ENCODE measurements at places on chromosomes 5 and 9.

GRCh38 chr9:88898039-88898720 is 93.1 kb upstream of the S1PR3 start:
- DNase-seq = no peak

DNA sequence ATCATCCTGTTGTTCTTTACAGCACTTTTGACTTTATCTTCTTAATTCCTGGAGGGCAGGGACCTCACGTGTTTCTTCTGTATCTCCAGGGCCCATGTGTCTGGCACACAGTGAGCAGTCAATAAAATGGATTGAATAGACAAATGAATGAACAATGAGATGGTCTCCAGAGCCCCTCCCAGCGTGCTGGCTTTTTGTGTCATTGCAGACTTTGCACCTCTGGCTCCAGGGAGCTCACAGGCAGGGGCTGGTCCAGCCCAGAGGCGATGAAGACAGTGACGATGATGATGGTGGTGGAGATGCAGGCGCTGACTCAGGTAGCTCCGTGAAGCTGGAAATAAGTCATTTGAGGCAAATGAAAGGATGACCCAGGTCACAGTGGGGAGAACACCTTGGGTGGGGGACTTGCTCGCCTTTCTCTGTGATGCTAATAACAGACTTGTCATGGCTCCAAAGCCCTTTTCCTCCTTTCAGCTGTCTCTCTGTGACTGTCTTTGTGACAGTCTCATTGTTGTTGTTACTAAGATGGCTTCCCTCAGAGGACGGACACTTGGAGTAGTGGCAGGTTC is 30.4 kb upstream of the FABP6 start:
- no peak for DNase-seq

GRCh38 chr5:17383526-17383925 is 114.5 kb upstream of the TAF11L2 start:
- DNase-seq = no peak

GRCh38 chr9:136748201-136748600 is at the start of gene LCN6:
Gene LCN6 (minus strand): TSS chr9:136748525. CDS start chr9:136748483, 42 bp downstream.
- DNase-seq = no peak

DNA sequence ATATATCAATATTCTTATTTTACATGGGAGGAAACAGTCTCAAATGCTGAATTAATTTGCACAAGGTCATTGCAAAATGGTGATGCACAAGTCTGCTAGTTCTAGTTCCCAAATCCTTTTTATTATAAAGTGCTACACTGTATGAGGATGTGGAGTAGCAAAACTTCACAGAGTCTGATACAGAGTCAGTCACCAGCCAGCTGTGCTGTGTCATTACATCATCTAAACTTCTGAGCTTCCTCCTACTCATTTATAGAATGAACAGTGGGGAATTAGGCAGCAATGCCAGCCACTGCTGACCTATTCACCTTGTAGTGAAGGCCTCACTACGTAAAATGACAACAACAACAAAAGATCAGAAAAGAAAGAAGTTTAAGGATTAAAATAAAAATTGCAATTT is 357.8 kb downstream of the TMEM167A start:
- DNase-seq = no peak

- DNase-seq = no peak
Observed at GRCh38 chr5:172669386-172670004, 28.4 kb downstream of the NEURL1B start.

- DNase-seq = no peak
Observed at GRCh38 chr9:127159325-127159801, 36.9 kb upstream of the ANGPTL2 start.

DNA sequence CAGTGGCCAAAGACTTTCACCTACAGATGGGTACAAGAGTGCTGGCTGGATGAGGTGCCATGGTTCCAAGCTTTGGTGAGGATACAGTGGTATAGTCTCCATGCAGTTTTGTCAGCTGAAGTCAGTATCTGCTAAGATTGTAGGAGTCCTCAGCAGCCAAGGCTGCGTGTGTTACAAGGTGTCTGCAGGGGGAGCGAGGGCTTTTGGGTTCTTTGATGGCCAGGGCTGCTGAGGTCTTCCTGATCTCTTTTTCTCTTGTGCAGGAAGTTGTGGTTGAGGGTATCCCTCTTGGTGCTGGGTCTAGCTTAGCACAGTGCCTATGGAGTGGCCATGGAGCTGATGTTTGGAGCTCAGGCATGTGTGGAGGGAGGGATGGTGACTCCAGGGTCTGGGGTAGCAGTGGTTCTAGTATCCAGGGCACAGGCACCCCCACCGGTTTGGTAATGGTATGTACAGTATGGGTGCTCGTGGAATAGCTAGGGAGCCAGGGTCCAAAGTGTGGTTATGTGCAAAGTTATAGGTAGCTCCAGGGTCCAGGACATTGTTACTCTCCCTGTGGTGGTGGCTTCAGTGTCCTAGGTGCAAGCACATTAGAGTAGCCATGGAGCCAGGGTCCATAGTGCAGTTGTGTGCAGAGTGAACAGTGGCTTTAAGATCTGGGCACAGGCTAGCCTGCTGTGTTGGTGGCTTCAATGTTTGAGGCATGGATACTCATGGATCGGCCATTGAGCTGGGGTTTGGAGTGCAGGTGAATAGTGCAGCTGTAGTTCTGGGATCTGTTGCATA is 36.7 kb downstream of the CNTLN start:
- no peak for DNase-seq

DNA sequence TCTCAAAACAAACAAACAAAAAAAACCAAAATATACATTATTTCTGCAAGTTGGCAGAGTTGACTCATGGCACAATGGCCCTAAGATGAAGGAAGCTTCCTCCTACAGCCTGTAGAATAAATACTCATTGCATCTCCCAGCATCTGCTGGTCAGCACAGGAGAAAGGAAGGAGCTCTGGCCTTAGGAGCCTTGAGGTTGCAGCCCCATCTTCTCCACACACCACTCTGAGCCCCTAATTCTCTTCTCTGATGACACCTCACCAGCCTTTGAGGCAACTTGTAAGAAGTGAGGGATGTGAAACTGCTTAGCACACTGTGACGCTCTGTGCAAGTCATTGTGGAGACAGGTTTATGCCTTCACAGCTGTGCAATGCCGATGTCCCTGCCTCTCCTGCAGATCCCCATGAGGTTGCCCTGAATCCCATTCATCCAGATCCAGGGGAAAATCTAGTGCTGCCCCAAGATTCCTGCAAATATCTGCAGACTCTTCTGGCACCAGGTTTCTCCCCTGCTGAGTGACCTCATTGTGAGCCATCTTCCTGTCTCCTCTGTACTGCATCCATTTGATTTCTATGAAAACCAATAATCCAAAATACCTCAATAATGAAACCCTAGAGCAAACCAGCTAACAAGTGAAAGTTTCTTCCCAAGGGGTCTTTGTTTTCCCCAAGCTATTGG is 65.3 kb upstream of the TGFBR1 start:
- no peak for DNase-seq

DNA sequence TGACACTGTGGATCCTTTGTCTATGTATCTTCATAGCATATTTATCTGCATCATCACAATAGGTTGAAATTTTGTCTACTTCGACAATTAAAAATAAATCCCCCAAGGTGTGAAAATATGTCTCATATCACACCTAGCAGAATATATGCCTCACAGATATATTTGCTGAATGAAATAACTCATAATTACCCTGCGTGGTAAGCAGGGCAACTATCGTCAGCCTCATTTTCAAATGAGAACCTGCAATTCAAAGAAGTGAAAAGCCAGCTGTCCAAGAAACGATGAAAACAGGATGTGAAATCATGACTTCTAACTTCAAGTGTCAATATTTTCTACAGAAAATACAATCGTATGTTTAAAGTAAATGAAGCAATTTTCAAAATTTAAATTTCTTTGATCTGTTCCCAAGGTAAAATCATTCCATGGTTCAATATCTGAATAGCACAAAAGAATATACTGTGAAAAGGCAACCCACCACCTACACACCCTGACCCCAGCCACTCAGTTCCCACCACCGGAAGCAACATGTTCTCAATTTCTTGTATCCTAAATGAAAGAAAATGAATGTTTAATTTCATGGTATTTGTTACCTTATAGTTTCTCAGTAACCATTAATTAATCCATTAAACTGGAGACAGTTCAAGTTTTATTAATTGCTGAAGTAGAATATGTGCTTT is 57.1 kb downstream of the TBCA start:
- DNase-seq = no peak

GRCh38 chr5:67333171-67333570 is 136.6 kb upstream of the CD180 start:
- DNase-seq = no peak

DNA sequence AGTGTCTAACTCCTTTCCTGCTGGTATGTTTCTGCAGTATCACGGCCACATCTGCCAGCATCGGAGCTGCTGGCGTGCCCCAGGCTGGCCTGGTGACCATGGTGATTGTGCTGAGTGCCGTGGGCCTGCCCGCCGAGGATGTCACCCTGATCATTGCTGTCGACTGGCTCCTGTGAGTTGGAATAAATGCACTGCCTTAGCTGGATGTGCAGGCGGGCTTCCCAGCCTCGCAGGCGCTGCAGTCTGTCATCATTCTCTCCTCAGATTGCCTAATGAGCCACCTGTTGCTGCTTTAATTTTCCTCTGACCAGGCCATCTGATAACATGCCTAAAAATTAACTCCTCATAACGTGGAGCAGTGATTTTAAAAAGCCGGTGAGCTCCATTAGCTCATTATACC is 79.1 kb upstream of the PLPP6 start:
- no peak for DNase-seq

GRCh38 chr5:165003283-165003682 is 1497.9 kb downstream of the MAT2B start:
- DNase-seq = no peak

DNA sequence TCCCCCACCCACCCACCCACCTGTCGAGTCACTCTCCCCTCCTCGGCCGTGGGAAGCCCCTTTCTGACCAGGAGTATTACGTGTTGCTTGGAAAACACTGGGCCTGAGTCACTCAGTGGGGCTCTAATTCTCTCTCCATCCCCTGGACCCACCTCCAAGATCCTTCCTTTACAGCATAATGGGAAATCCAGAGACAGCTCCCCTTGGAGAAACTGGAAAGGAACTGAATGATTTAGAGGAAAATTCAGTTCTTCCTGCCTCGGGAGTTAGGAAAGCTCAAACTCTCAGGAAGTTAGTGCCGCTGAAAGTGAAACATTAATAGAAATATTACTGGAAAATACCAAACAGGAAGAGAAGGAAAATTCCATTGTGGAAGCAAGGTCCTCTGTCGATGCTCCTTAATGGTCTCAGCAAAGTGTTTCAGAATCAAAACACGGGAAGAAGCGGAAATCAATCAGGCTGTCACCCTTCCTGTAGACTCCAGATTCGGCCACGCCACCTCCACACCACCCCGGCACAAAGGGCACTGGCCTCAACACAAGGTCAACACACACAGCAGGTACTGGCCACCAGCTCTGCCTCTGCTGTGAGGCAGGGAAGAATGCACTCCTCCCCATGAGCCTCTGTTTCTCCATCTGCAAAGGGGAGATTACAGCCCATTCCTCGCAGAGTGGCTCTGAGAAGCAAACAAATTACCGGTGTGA is 9.6 kb downstream of the SHB start:
- DNase-seq = no peak

DNA sequence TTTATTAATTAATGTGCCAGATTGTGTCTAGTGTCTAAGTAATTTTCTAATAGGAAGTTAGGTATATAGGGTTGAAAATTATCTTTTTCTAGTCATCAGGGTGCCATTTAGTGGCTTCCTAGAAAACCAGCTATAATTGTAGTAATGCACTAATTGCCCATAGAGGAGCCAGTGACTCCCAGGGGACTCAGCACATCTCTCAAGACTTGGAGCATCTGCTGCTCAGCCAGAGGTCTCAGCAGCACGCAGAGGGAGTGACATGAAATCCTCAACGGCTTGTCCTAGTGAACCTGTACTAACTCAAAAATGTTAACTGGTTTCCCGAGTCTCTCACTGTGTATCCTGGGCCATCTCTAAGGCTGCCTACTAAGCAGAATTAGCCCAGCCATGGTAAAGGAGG is 78.2 kb upstream of the MAN2A1 start:
- no peak for DNase-seq

GRCh38 chr5:158979749-158980521 is 119.8 kb downstream of the EBF1 start:
- no peak for DNase-seq

DNA sequence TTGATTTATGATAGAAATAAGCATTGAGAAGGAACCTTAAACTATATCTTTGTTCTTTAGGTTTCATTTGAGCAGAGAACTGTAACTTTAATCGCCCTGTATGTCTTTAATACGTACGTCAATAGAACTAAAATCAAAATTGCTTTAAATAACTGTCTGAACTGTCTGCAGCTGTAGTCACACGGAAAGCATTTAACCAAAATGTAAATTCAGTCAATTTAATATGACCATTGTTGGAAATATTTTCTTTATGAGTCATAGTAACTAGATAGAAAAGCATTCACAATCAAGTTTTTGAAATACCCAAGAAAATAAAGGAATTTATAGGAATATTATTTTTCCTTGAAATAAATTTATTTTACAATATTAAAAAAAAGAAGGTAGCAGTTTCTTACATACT is 157.1 kb upstream of the CDH6 start:
- no peak for DNase-seq

GRCh38 chr5:92676215-92677165 is 904.5 kb downstream of the NR2F1-AS1 start:
- no peak for DNase-seq

DNA sequence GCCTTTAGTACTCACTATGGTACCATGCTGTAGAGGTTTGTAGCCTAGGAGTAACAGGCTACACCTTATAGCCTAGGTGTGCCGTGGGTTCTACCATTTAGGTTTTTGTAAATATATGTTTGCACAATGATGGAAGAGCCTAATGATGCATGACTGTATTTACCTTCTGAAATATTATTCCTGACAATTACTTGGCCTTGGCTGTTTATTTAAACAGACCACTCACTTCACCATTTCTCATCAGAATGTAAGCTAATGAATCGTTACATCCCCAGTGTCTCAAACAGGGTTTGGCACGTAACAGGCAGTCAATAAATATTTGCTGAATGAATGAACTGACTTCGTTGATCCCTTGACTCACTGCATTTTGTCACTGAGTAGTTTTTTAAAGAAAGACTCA is 93.1 kb downstream of the MED27 start:
- no peak for DNase-seq

GRCh38 chr5:170176916-170177315 is 55.9 kb upstream of the C5orf58 start:
- DNase-seq = no peak

All from lower lobe of right lung (tissue), 2 donors.